ENCODE measurements at places on chromosomes 16 and 17.
A peak's percentile ranks its signal among the peaks of the same experiment; 100 is the strongest.

- DNase-seq, result peak; percentile 36
Observed at GRCh38 chr17:10316801-10317542, 55.8 kb downstream of the MYH13 start.

DNA sequence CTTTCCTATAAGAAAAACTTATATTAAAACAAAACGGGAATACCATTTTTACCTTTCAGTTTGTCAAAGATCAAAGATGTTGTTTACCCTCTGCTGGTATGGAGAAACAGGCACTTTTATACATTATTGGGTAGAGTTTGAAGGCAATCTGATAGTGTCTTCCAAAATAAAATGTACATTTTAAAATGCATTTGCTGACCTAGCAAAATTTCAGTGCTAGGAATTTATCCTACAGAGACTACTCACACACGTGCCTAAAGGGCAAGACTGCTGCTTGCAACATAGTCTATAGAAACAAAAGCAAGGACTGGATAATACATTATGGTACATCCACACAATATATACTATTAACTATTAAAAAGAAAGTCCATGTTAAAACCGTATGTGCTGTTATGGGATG, 36.0 kb downstream of the COPRS start:
- no peak for DNase-seq

DNA sequence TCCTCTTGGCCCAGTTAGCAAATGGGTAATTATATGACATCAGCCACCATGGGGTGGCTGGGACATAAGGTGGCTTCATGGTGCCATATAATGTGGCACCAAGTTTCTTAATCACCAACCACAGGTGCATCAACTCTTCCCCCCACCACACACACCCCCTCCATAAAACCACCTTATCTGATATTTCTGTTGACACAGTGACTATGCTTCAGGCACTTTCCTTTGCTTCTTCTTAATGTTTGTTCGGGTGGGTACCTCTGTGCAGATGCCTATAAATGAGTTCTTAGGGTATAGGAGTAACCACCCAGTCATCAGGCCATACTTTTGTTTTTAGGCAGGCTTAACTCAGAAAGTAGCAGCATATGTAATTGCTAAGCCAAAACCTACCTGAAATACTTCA, 29.5 kb downstream of the RNF43 start:
- no peak for DNase-seq

DNA sequence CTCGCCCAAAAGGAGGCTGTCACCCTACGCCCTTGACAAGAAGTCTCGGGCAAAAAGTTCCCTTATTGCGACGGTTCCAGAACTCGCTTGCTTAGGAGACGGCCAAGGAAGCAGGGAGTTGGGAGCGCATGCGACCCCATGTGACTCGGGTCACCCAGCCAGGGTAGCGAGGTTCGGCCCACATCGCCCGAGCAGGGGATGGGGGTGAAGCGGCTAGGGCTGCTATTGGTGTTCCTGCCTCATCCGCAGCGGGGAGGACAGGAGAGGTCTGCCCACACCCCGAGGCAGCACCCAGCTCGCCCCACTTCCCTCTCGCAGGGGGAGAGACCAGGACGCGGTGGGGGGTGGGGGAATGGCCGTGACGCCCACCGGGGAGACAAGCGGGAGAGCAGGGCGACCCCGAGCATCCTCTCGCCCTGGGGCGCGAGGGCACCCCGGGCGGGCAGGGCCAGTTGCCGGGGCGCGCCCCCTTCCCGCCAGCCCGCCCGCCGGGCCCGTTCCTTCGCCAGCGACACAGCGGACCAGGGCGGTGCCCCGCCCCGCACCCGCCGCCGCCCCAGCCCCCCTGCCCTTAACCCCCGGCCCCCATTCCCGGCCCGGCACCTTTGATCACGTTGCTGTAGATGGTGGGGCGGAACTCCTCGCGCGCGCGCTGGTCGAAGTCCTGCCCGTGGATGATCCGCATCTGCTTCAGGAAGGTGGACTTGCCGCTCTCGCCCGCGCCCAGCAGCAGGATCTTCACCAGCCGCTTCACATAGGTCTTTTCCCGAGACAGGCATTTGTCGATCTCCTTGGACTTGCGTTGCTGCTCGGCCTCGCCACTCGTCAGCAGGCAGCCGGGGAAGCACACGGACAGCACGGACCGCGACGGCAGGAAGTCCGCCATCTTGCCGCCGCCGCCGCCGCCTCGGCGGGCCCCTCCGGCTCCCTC, 567 bp downstream of the GNA13 start:
- no peak for DNase-seq

GRCh38 chr17:77472468-77473310, 331.9 kb downstream of the SEC14L1 start:
- DNase-seq, result no peak

DNA sequence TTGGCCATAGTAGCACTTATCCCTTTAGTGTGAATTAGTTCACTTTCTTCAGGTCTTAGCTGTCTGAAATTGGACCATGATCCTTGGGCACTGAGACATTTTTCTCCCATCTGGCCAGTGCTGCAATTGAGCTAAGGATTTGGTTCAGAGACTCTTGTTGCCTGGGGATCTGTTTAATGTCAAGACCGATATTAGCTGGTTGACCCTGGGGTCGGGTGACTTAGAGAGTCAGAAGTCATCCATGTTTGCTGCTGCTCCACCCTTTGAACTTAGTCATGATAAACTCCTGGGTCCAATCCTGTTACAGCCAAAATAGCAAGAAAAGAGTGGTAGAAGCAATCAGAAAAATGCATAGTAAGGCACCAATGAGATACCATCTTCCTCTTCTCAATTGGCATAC, 45.8 kb upstream of the TOX3 start:
- DNase-seq, result no peak

DNA sequence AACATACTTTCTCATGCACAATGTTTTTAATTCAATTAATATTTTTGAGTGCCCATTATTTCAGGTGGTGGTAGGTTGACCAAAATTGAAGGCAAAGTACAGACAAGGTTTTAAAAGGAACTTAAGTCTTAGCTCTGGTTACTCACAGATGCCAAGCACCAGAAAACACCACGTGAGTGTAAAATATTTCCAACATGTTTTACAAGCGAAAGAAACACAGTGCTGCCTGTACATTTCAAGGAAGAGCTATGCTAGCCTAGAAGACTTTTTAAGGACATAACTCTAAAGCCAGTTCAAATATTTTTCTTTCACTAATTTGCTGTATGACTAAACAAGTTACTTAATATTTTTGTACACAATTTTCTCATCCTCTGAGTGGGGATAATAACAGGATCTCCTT, 736.4 kb upstream of the GOT2 start:
- DNase-seq, result no peak

DNA sequence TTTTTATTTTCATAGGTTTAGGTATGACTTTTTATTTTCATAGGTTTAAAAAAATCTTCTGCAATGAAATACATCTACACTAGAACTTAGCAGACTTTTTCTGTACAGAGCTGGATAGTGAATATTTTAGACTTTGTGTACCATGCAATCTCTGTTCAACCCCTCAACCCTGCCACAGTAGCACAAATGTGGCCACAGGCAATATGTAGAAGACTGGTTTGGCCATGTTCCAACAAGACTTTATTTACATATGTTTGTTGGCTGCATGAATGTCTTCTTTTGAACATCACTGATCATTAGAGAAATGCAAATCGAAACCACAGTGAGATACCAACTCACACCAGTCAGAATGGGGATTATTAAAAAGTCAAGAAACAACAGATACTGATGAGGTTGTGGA, 229.2 kb downstream of the SHISA9 start:
- no peak for DNase-seq

GRCh38 chr17:17387017-17387497, 83.9 kb downstream of the NT5M start:
- no peak for DNase-seq

- no peak for DNase-seq
Observed at GRCh38 chr16:28140788-28141618, 70.8 kb downstream of the XPO6 start.

DNA sequence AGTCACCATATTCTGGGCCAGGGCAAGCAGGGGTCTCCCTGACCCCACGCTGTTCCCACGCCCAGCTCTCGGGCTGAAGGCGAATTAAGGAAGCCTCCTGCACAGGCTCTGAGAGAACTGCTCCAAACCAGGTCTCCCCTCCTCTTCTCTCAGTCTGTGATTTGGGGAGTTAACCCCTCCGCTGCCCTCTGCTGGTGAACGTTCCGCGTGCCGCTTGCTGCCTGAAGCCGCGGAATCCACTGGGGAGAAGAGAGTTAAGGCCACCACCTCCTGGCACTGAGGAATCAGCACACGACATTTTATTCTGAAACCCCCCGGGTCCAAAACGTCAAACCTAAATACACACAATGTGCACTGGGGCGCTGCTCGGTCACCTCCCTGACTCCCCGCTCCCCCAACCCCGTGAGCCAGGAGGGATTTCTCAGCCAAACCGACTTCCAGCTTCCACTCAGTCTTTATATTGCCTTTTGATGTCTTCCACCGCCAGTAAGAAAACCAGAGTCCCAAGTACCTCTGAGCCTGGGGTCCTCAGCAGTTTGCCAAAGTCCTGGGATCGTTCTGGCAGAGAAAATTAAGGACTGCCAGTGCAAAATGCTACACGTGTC, 54.4 kb upstream of the RCVRN start:
- no peak for DNase-seq

GRCh38 chr17:49219987-49220386, 9.5 kb downstream of the ABI3 start:
- no peak for DNase-seq

DNA sequence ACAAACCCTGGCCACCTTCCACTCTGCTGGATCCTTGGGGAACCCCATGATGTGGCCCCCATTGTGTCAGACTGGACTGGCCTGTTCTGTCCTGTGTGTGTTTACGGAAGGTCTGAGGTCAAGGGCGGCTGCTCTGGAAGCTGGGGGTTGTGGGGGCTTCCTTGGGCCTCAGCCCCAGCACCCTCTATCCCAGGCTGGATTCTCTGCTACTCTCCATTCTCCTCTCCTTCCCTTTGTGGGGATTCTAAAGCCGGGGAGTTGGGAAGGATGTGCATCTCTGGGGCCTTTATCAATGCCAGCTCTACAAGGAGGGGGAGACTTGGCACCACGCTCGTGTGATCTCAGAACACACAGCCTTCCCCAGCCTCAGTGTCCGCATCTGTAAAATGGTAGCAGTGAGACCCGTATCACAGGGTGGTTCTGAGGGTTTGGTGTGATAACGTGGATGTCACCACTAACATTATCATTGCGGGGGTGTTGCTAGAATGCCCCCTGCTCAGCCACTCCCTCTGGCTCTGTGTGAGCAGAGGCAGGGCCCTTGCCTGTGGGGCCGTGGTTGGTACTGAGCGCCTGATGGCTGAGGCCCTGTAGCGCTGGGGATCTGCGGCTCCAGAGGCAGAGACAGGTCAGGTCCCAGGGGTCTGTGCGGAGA, 18.1 kb downstream of the ADGRG1 start:
- DNase-seq, result no peak

- no peak for DNase-seq
Observed at GRCh38 chr17:10713318-10713717, 15.9 kb downstream of the ADPRM start.

DNA sequence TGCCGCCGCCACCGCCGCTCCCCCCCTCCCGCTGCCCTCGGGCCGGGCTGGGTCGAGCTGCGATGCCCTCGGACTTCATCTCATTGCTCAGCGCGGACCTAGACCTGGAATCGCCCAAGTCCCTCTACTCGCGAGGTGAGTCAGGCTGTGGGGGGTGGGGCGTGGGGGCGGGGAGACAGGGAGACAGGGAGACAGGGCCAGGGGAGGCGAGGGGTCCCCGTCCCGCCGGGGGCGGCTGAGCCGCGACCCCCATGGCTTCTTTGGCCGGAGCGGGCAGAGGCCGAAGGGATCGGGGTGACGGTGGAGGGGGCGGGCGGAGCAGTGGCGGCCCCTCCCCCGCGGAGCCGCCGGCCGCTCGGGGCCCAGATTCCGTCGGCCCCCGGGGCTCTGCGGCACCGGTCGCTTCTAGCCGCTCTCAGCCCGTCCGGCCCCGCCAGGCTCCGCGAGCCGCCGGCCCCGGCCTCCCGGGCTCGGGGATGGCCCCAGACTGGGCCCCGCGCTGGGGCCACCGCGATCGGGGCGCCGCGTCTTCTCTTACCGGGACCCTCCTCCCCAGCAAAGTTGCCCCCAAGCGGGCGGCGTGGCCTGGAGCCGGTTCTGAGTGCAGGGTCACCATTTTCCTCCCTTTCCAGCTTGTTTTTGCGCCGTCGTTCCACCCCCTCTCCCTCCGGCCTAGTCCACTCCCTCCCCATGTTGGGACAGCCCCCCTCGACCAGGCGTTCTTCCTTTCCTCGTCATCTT, 644 bp downstream of the NFAT5 start:
- peak; percentile 28 for DNase-seq

GRCh38 chr17:21462237-21462636, 86.1 kb downstream of the KCNJ12 start:
- DNase-seq, result no peak

- no peak for DNase-seq
Observed at GRCh38 chr17:79020631-79021301, 3.2 kb upstream of the C1QTNF1 start.

DNA sequence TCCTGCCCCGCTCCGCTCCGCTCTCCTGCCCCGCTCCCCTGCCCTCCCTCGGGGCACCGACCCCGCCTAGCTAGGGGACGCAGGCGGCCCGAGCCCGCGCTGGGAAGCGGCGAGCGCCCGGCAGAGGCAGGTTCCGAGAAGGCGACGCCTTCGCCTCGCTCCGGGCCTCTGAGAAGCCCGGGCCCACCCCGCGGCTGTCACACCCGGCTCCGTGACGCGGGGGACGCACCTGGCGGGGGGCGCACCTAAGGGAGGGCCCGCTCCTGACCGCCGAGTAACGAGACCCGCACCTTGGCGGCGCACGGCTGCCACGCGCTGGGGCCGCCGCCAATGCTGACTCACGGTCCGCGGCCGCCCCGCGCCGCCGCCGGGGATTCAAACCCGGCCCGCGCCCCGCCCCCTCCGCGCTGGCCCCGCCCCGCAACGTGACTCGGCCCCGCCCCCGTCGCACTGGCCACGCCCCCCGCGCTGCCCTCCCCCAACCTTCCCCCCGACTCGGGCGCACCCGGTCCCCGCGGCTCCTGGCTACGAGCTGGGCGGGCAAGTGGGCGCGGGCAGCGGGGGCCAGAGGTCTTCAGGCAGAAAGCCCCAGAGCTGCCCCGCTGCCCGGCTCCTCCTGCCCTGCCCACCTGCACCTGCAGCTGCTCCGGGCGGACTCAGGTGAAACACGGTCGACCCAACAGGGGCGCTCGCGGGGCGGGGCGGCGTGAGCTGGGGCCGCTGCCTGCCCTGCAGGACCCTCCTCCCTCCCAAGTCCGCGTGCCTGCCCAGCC, 27.8 kb downstream of the GNPTG start:
- DNase-seq, result no peak

DNA sequence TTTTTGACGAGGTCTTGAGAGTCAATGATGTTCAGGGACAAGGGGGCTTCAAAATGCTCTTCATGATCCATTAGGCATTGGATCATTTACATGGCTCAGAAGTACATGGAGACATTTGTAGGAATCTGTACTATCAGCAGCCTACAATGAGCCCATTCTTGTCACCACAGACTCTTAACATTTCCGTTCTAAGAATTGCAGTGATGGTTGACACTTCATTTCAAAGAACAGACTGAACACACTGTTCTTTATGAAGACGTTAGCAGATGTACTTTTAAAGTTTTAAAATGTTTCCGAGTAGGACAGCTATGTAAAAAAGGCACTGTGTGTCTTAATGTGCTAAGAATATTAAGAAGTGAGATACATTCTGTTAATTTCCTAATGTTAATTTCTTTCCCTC, 97.3 kb upstream of the GOT2 start:
- DNase-seq, result no peak

Data from fibroblast of skin of left biceps (primary cell).